ENCODE measurements at places on chromosomes 6 and 20. TPM values are rescaled to one million over a fixed set of nuclear protein-coding genes. Genes with fewer than 3 reads are reported as not detected.

DNA sequence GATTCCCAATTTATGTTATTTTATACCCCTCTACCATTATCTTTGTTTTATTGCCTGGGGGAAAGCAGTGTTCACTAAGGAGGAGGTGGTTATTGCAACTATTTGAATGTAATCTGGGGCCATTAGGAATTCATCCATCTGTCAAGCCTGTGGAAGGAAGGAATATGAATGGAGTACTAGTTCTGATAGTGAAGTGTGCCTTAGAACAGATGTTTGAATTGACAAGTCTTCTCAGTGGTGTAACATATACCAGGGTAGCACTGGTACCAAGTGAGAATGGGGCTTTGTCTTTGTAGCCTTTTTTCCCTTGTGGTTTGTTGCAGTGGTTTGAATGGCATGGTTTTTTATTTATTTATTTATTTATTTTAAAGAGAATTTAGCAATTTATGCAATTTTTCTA lies 27.9 kb upstream of the HDAC2 start:
- DNase-seq: no peak

DNA sequence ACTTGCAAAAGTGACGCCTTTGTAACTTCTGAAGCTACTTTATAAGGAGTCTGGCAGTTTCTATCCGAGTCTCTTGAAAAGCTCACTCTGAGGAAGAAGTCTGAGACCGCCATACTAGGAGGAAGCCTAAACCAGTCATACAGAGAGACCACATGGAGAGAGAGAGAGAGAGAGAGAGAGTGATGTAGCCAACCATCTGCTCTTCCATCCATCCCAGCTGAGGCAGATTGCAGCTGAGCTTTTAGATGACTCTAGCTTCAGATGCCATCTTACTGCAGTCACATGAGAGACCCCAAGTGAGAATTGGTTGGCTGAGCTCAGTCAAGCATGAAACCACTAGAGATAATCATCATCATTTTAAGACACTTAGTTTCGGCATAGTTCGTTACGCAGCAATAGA lies 15.0 kb upstream of the DTNBP1 start:
- no peak for DNase-seq

DNA sequence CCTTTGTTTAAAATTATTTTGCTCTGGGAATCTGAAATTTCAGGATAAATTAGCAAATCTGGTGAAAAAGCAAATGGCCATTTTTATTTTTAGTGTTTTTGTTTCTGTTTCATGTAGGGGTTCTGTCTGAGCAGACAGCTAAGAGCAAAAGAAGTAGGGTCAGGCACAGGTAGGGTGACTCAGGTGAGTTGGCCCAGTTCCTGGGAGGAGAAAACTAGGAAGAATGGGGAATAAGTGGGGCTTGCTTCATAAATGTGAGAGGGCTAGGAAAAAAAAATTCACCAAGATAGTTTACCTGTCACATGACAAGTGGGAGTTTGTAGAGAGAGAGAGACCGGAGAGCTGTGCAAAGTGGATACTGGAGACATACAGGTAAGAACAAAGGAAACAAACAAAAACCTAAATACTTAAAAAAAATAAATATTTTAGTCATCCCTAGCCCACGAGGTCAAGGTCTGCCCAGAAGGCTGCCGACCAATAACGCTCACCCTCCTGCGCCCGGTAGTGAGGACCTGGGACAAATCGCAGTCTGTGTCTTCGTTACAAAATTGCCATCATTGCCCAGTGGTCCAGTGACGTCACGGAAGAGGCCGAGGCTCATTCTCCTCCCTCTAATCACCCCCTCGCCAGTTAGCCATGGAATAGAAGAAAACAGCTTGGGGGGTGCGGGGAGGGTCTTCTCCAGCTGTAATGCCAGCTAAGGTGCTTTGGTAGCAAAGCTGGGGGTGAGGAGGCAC lies 2.3 kb downstream of the THBD start:
- DNase-seq: no peak

GRCh38 chr20:62728028-62728780 lies 19.6 kb downstream of the NTSR1 start:
- no peak for DNase-seq

- no peak for DNase-seq
These were observed 7.1 kb downstream of the RAMACL start for GRCh38 chr6:166579237-166579850.

- no peak for DNase-seq
These were observed 7.4 kb downstream of the TNFAIP3 start for GRCh38 chr6:137874204-137875057.

- DNase-seq: no peak
These were observed 5.0 kb upstream of the HSPA12B start for GRCh38 chr20:3727401-3728021.

Gene C20orf202
- polyA plus RNA-seq: 0.44 TPM

All from renal cortex interstitium (tissue), 15 donors.